ENCODE measurements at places on chromosomes 1 and 21.

DNA sequence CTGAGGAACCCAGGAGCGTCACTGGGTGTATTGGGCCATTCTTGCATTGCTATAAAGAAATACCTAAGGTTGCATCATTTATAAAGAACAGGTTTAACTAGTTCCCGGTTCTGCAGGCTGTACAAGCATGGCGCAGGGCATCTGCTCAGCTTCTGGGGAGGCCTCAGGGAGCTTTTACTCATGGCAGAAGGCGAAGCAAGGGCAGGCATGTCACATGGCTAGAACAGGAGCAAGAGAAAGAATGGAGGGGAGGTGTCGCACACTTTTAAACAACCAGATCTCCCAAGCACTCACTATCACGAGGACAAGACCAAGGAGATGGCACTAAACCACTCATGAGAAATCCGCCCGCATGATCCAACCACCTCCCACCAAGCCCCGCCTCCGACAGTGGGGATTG, 65.2 kb downstream of the PSMG1 start:
- no peak for DNase-seq

GRCh38 chr1:175182201-175182746, 10.3 kb downstream of the KIAA0040 start:
- no peak for DNase-seq

DNA sequence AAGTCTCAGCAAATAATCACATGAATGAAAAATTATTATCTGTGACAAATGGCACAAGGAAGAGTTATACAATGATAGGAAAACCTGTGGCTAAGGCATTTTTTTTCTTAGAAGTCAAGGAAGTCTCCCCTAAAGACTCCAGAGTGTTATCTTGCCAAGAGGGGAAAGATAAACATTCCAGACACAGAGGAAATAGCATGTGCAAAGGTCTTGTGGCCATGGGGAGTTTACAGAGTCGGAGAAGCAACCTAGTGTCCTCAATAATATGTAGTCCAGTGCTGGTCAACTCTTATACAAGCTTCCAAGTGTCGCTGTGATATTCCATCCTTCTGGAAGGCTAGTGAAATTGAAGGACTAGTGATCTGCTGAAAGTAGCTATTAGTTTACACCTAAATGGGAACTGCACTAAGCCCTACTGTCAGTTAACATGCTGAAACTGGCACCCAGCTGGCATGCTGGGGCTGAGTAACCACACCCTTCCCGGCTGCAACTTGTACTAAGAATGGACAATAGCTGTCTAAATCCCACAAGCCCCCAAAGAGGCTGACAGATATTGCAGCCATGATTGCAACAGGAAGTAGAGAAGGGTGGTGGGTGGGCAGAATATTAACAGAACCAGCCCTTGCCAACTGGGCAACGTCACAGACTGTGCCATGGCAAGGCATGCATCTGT, 11.5 kb upstream of the ATP1B1 start:
- DNase-seq: no peak

DNA sequence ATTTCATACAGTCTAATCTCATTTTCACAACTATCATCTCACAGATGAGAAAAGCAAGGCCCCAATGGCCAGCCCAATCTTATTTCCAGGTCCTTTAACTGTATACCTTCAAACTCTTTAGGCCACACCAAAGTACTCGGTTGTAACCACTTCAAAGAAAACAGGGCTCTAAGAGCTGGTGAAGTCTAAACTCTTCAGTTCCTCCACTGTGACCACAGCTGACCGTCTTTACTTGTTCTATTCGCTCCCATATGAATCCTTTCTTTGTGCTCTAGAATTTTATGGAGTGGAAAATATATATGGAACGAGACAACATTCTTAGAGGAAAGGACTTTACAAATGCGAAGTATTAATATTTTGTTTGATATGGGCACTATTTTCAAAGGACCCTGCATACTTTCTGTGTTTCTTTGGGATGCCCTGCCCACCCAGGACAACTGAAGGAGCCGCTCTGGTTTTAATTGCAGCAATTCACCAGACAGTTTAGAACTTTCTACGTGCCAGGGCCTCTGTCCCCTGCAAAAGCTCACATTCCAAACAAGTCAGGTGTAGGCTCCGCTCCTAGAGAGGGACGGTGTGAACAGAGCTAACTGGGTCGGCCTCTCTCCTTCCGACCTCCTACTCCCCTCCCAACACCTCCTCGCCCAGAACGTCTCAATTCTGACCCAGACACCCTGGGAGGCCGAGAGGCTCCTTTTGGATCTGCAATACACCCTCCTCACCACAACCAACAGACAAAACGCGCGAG, 15.7 kb downstream of the IER5 start:
- DNase-seq: peak; percentile 45

DNA sequence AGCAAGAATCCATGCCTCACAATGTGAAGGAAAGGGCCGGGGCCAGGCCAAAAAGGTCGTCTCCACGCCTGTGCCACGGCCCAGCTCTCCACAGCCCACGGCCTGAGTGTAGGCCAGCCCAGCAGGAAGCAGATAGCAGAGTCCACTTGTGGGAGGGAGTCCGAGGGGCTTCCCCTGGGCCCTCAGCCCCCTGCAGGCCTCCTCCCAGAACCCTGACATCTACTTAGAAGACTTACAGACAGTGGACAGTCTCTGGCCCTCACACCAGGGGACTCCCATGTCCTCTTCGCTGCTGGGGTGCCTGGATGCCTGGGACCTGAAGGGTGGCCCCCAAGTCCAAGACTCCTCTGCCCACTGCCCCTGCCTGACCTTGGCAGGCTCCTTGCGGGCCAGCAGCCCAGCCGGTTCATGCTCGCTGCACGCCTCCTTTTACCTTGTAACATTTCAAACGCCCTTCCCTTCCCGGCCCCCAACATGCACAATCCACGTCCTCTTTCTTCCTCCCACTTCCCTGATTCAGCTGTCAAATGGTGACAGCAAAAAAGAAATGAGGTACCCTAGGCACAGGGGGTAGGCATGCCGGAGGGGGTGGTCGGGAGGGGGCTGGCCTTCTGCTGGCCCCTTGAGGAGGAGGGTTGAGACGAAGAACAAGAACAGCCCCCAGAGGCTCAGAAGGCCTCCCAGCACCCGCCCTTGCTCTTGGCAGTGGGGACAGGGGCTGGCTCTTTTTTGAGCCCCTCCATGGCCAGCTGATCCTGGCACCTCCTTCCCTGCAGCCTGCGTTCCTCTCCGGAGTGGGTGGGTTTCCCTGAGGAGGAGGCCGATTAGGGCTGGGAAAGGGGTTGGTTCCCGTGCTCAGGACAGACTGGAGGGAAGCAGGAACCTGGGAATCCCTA, 997 bp upstream of the PTPN7 start:
- no peak for DNase-seq

GRCh38 chr1:110070282-110070669, 196 bp downstream of the ALX3 start:
- no peak for DNase-seq

GRCh38 chr1:98196012-98196411, 275.2 kb upstream of the DPYD start:
- no peak for DNase-seq

Measured in gastrocnemius medialis (tissue), 4 donors.